ENCODE measurements at places on chromosomes 2 and 18. TPM values are rescaled to one million over a fixed set of nuclear protein-coding genes. Genes with fewer than 3 reads are reported as not detected.
A peak's percentile ranks its signal among the peaks of the same experiment; 100 is the strongest.

Gene G6PC2
- not detected for total RNA-seq

Gene ABCG5
- total RNA-seq, result not detected

Gene GCG
- total RNA-seq, result 0.27 TPM

Gene CCDC138
- 39.7 TPM for total RNA-seq

- H3K27me3 ChIP-seq, result no peaks in the 10 kb centered on the region
- H3K36me3 ChIP-seq, result peaks cover 4% of the 10 kb centered on the region
- no peak overlapping the region for H3K4me3 ChIP-seq
- no peak for DNase-seq
- no peak overlapping the region for H3K27ac ChIP-seq
Observed at GRCh38 chr2:216698895-216699294, 3.5 kb upstream of the IGFBP5 start.

DNA sequence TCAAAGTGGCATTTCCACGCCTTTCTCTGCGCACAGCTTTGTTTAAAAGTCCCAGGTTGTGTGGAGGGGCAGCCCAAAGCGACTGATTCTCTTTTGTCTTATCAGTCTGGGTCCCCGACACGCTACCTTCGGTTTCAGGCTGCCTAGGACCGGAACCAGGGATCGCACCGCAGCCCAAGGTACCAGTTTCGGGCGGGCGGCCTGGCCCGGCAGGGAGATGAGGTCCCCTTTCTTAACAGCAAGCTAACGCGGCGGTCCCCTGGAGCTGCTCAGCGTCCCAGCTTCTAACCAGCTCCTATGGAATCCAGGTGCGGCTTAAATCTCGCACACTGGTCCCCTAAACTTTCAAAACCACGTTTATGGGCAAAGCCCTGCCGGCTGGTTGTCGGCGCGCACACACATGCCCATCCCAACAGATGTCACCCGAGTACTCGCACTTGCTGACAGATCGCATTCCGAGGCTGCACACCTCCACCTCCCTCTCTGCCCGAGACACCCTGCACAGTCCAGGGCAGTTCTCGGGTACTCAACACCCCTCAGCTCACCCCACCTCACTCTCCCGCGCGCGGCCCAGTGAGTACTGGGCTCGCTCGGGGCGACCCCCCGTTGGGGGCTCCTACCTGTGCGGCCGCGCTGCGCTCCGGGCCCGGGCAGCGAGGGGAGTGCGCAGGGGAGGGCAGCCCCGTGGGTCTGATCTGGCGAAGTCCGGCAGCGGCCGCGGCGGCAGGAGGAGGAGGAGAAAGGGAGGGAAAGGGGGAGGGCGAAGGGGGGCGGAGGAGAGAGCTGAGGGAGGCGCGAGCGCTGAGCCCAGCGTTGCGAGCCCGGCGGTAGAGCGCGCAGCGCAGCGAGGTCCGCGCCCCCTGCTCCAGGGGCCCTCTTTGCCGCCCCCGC lies at the start of gene EFEMP1:
EFEMP1 (minus strand) TSS at position 692 of the 891 bp plus-strand sequence. CDS start 1,342 bp downstream, outside the sequence.
- H3K27me3 ChIP-seq, result peaks cover 63% of the 10 kb centered on the region
- DNase-seq, result peak; percentile 48
- H3K27ac ChIP-seq, result no peak within 1 kb of the TSS

- no peak overlapping the region for H3K4me3 ChIP-seq
- no peak overlapping the region for H3K27ac ChIP-seq
- no peaks in the 10 kb centered on the region for H3K36me3 ChIP-seq
- no peak for DNase-seq
Observed at GRCh38 chr2:113180131-113180946, 6.6 kb downstream of the PSD4 start.

- H3K36me3 ChIP-seq, result no peaks in the 10 kb centered on the region
- no peak for DNase-seq
- H3K27ac ChIP-seq, result no peak overlapping the region
- H3K4me1 ChIP-seq, result no peaks in the 10 kb centered on the region
Observed at GRCh38 chr2:169023161-169023560, 8.0 kb downstream of the ABCB11 start.

GRCh38 chr2:39989888-39990287 lies 210.8 kb upstream of the THUMPD2 start:
- no peak for DNase-seq
- no peak overlapping the region for H3K4me3 ChIP-seq
- H3K27me3 ChIP-seq, result no peaks in the 10 kb centered on the region

- H3K36me3 ChIP-seq, result no peaks in the 10 kb centered on the region
- H3K4me1 ChIP-seq, result no peaks in the 10 kb centered on the region
- no peak overlapping the region for H3K27ac ChIP-seq
- no peak for DNase-seq
- no peaks in the 10 kb centered on the region for H3K27me3 ChIP-seq
Observed at GRCh38 chr2:241926541-241927311, 57.2 kb downstream of the RTP5 start.

GRCh38 chr2:173751245-173751975 lies 213.8 kb downstream of the SP3 start:
- no peak overlapping the region for H3K27ac ChIP-seq

GRCh38 chr2:50863218-50863617 lies 168.7 kb downstream of the NRXN1 start:
- H3K4me1 ChIP-seq, result peaks cover 3% of the 10 kb centered on the region
- DNase-seq, result no peak
- H3K4me3 ChIP-seq, result no peak overlapping the region
- no peaks in the 10 kb centered on the region for H3K27me3 ChIP-seq
- no peaks in the 10 kb centered on the region for H3K36me3 ChIP-seq

DNA sequence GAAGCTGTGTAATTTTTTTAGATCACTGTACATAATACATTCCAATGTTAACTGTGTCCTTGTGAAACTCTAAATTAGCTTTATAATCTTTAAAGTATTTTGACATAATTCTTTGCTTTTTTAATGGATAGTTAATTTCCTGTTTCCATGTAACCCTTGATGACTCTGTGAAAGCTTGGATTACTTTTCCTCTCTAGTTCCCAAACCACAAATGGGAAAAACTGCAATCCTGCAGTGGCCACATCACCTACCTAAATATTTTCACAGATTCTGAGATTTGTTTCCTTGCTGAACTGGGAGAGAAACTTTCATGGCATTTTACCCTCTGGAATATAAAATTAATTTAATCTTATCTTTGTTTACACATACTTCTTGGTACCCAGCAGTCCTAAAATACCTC lies 161.6 kb upstream of the CCDC68 start:
- H3K4me1 ChIP-seq, result no peaks in the 10 kb centered on the region
- no peak overlapping the region for H3K27ac ChIP-seq
- no peaks in the 10 kb centered on the region for H3K36me3 ChIP-seq
- no peaks in the 10 kb centered on the region for H3K27me3 ChIP-seq
- no peak for DNase-seq

DNA sequence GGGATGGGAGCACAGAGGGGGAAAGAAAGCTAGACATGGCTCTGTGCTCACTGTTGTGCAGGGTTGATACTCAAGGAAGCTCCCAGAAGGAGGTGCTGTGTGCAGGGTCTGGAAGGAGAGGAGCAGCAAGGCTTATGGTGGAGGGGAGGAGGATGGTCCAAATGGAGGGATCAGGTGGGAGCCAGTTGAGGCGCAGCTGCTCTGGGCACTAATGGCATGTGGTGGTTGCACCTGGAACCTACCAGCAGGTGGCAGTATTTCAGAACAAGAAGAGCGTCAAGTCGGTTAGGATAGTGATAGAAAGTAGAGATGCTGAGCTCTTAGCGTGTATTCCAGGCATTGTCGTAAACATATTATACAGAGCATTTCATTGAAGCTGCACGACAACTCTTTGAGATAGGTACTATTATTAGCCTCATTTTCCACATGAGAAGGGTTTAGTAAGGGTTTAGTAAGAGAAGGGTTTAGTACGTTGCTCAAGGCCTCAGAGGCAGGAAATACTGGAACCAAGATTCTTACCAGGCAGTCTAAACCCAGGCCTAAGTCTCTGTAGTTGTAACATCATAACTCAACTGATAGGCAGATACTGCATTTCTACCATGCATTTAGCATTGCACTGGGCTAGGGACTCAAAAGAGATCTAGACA lies 223.7 kb downstream of the CYP26B1 start:
- H3K4me3 ChIP-seq, result no peak overlapping the region
- no peak overlapping the region for H3K27ac ChIP-seq
- peak; percentile 59 for DNase-seq
- H3K4me1 ChIP-seq, result no peaks in the 10 kb centered on the region
- peaks cover 15% of the 10 kb centered on the region for H3K27me3 ChIP-seq
- H3K36me3 ChIP-seq, result no peaks in the 10 kb centered on the region

- H3K27ac ChIP-seq, result no peak overlapping the region
- no peak overlapping the region for H3K4me3 ChIP-seq
- H3K4me1 ChIP-seq, result no peaks in the 10 kb centered on the region
- H3K27me3 ChIP-seq, result peaks cover 3% of the 10 kb centered on the region
Observed at GRCh38 chr2:175877845-175878544, 124.1 kb downstream of the LNPK start.

- H3K27ac ChIP-seq, result no peak overlapping the region
- no peaks in the 10 kb centered on the region for H3K36me3 ChIP-seq
- H3K27me3 ChIP-seq, result peaks cover 11% of the 10 kb centered on the region
- no peak for DNase-seq
- peaks cover 16% of the 10 kb centered on the region for H3K4me1 ChIP-seq
Observed at GRCh38 chr2:241215421-241215820, 26.9 kb downstream of the ANO7 start.

DNA sequence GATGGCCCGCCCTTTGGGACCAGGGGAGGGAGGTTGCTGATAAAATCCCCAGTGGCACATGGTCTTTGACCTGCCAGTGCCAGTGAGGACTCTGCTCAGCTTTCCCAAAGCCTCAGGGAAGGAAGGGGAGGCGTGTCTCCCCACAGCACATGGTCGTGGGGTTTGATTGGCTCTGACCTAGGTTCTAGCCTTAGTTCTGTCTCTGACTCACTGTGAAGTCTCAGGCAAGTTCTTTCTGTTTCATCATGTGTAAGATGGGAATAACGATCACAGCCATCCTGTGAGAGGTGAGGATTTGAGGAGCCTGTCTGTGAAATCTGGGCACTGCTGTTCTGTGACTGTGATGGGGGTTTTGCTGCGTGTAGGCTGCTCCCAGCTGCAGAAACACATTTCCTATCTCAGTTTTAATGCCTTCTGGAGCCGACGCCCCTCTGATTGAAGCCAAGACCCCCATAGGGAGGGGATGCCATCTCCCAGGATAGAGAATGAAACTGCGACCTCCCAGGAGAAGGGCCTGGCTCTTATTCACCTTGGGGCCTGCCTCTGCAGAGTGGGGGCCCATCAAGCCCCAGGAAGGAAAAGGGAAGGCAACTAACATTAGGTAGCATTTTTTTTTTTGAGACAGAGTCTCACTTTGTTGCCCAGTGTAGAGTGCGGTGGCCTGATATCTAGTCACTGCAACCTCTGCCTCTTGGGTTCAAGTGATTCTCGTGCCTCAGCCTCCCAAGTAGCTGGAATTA lies 84.0 kb downstream of the DDX1 start:
- H3K4me3 ChIP-seq, result no peak overlapping the region
- peak overlapping the region; percentile 83 for H3K27ac ChIP-seq
- H3K4me1 ChIP-seq, result peaks cover 38% of the 10 kb centered on the region
- no peaks in the 10 kb centered on the region for H3K36me3 ChIP-seq
- no peaks in the 10 kb centered on the region for H3K27me3 ChIP-seq
- no peak for DNase-seq

DNA sequence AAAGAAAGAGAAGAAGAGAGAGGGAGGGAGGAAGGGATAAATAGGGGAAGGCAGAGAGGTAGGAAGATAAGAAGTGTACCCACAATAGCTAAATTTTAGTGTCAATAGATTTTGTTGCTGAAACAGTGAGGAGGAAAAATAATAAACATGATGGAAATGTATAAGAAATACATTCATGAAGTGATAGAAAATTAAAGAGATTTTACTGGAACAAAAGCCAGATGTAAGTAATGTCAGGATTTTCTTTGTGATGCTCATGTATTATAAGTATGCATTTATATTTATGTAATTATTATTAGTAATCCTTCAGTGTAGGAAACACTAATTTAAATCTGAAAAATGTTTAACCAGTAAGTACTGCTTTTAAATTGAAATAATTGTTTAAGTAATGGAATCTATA lies 1125.2 kb upstream of the FANCL start:
- H3K27me3 ChIP-seq, result no peaks in the 10 kb centered on the region
- DNase-seq, result no peak
- no peak overlapping the region for H3K4me3 ChIP-seq

DNA sequence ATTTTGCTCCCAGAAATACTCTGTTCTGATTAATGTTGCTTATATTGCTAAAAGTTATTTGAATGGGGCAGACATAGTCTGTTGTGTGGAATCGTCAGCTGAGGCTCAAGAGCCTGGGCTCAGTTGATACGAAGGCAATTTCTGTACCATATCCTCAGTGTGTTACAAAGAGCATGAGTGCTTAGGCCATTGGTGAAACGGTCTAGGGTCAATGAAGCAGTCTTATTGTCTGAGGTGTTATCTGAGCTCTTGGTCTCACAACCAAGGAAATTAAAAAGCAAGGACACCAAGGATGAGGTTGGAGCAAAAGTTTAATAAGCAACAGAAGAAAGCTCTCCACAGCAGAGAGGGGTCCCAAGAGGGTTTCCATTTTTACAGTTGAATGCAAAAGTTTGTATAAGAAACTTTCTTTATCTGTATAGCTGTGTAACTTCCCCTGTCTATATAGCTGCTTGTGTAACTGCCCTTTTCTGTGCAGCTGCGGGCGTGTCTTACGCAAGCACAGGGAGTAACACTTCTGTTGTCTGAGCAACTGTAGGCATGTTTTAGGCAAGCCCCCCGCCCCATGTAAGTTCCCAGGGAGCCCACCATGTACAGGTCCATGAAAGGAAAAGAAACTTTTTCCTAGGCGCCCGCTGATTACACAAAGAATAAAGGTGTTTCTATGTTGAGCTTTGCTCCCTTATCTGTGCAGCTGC lies 40.6 kb upstream of the DSC1 start:
- peaks cover 45% of the 10 kb centered on the region for H3K4me1 ChIP-seq
- no peak overlapping the region for H3K4me3 ChIP-seq
- H3K36me3 ChIP-seq, result no peaks in the 10 kb centered on the region

DNA sequence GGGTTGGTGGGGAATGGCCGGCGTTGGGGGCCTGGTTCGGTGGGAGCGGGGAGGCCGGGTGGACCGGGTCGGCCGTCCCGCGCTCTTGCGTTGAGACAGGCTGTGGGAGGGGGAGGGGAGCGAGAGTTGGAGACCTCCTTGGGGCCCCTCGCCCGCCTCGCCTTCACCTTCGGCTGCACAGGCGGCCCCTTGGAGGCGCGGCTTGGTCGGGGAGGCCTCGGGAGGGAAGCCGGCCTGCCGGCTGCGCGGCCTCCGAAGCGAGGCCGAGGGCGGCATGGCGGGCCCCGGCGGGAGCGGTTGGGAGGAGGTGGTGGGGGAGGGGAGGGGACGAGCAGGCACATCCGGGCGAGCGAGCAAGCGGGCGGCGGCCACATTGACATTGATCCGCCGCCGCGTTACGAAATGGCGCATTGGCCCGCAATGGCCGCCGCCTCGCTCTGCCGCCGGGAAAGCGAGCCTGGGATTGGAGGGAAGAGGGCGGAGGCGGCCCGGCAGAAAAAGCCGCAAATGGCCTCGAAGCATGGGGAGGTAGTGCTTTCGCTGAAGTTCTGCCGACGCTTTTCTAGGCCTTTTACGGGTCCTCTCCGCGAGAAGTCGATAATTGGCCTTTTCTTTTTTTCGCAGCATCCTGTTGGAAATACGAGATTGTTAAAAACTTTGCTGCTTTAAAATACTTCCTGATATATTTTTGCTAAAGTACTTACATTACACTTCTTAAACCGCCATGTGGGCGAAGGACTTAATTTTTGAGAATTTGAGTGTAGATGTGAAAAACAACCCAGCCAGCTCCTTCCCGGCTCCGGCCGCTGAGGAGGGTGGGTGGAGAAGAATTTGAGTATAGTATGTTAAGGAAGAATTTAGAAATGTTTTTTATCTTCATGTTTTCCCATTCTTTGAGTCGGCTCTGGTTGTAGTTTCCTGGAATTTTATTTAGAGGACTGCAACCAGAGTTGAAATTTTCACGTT lies 580 bp downstream of the HNRNPA3 start:
- H3K27ac ChIP-seq, result peak overlapping the region; percentile 98
- peaks cover 33% of the 10 kb centered on the region for H3K36me3 ChIP-seq
- peak overlapping the region; percentile 100 for H3K4me3 ChIP-seq
- DNase-seq, result peak; percentile 84
- H3K4me1 ChIP-seq, result peaks cover 51% of the 10 kb centered on the region
